ENCODE measurements at places on chromosomes 5 and 9. TPM values are rescaled to one million over a fixed set of nuclear protein-coding genes. Genes with fewer than 3 reads are reported as not detected.

DNA sequence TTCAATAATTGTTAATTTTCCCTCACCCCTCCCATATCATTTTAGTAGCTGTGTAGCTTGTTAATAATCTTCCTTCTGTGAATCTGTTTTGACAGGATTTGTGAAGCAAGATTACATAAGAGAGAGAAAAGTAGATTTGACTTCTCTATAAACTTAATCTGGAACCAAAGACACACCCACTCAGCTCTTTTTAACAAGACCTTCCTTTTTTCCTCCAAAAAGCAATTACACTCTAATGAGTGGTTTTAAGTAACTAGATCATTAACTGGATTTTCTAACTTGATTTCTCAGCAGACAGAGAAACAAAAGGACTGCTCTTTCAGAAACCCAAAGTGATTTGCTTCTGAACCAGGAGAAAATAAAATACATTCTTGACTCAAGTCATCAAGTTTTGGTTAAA lies 21.9 kb downstream of the RFK start:
- H3K4me3 ChIP-seq, result no peak overlapping the region
- no peak for DNase-seq

GRCh38 chr5:95153511-95153910 lies 131.4 kb downstream of the MCTP1 start:
- no peaks in the 10 kb centered on the region for H3K36me3 ChIP-seq
- no peaks in the 10 kb centered on the region for H3K4me1 ChIP-seq
- H3K4me3 ChIP-seq, result no peak overlapping the region

DNA sequence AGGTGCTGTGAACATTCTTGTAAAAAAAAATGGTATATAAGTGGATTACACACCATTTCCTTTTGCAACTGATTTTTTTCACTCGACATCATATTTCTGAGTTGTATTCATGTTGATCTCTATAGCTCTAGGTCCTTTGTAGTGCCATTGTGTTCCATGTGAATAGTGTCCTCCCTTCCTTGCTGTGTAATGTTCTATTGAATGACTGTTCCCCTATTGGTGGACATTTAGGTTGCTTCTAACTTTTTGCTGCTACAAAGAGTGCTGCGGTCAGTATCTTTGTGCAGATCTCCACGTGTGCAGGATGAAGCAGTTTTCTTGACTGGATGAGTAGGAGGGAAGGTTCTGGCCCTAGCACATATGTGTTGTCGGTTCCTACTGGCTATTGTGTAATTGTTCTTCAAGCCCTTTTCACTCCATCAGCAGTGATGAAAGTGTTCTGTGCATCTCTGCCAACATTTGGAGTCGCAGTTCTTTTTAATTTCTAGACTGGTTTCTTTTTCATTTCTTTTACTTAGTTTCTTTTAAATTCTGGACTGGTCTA lies 20.2 kb downstream of the DAB2IP start:
- H3K4me3 ChIP-seq, result no peak overlapping the region
- no peaks in the 10 kb centered on the region for H3K27me3 ChIP-seq
- no peak overlapping the region for H3K27ac ChIP-seq

GRCh38 chr5:153700940-153701339 lies 210.5 kb downstream of the GRIA1 start:
- no peak for DNase-seq
- no peaks in the 10 kb centered on the region for H3K27me3 ChIP-seq
- H3K4me3 ChIP-seq, result no peak overlapping the region
- no peaks in the 10 kb centered on the region for H3K36me3 ChIP-seq
- no peaks in the 10 kb centered on the region for H3K4me1 ChIP-seq
- H3K27ac ChIP-seq, result no peak overlapping the region

GRCh38 chr9:16119261-16120230 lies 566.7 kb downstream of the CCDC171 start:
- no peaks in the 10 kb centered on the region for H3K36me3 ChIP-seq
- H3K4me1 ChIP-seq, result no peaks in the 10 kb centered on the region
- DNase-seq, result no peak
- H3K4me3 ChIP-seq, result no peak overlapping the region

Gene CMYA5
- total RNA-seq, result 0.31 TPM

Gene HAND1
- 0.10 TPM for total RNA-seq
